ENCODE measurements at places on chromosomes 1 and 21.

DNA sequence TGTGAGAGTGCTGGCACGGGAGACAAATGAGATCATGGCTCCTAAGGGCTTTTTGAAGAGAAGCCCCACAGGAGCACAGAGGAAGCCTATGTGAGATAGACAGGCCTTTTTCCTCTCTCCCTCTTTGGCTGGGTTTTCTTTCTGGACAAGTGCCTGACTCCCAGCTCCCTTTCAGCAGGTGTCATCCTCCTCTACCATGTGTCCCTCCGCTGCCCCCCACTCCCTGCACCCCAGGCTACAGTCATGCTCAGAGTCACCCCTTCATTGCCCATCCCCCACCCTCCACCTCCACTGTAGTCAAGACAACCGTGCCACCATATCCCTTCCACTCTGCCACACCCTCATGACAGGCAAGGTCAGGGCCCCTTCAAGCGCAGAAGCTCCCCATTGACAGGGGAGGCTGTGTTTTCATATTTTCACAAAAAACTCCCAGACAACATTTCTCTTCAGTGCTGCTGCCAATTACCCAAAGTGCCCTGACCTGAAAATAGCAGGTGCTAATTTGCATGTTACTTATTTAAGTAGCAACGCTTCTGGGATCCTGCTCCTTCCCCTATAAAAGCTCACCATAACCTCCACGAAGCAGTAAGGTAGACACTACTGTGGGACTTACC lies 92.1 kb upstream of the IPO9 start:
- DNase-seq = no peak

DNA sequence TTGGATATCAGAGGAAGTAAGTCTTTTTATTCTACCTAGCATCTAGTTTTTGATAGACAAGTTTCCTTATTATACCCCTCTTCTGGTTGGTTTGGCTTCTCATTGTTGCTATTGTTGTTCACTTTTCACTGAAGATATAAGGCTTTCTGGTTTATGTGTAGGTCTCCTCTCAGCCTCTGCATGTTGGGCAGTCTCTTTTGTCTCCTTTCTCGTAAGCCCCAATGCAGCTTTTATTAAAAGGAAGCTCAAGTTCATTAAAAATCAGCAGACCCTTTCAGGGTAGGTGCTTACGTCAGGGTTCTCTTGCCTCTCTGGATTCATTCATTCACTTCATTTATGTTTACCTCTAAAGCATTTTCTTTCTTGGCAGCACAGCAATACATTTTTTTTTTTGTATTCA lies 4.8 kb upstream of the DHX9 start:
- no peak for DNase-seq

GRCh38 chr1:192443616-192444015 lies 126.8 kb downstream of the RGS21 start:
- DNase-seq = peak; percentile 17

GRCh38 chr21:45801989-45802388 lies 158.5 kb downstream of the PCBP3 start:
- no peak for DNase-seq

DNA sequence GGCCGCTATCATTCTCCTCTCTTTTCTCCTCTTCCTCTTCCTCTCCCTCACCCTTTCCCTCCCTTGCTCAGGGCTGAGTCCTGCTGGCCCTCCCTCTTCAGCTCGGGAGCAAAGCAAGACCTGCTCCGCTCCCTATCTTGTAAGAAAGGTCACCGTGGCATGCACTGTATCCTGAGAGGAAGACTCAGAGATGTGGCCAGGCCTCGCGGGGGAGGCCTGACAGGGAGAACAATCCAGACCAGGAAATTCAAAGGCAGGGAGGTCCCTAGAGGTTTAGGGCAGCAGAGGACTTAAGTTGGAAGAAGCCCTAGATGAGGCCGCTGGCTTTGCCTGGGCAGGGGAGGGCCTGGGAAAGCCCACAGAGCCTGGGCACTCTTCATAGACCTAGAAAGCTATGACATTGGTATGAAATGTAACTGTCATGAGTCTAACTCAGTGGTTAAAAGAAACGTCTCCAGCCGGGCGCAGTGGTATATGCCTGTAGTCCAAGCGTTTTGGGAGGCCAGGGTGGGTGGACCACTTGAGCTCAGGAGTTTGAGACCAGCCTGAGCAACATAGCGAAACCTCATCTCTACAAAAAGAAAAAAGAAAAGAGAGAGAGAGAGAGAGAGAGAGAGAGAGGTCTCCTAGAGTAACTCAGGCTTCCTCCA lies 14.6 kb upstream of the PTAFR start:
- no peak for DNase-seq

DNA sequence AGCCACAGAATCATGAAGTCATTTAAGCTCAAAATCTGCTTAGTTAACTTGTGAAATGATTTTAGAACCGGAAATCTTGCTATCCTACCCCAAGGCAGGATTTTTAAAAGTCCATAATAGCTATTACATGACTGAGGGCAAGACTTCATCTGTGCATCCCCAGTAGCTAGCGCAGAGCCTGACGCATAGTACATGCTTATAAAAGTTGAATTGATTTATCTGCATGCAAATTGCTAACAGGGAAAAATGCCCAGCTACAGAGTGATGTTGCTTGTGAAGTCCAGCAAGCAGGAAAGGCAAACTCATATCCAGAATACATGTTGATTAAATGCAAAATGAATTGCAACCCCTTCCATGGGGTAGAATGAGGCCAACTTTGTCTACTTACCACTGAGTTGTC lies 8.1 kb upstream of the MAP1LC3C start:
- no peak for DNase-seq

DNA sequence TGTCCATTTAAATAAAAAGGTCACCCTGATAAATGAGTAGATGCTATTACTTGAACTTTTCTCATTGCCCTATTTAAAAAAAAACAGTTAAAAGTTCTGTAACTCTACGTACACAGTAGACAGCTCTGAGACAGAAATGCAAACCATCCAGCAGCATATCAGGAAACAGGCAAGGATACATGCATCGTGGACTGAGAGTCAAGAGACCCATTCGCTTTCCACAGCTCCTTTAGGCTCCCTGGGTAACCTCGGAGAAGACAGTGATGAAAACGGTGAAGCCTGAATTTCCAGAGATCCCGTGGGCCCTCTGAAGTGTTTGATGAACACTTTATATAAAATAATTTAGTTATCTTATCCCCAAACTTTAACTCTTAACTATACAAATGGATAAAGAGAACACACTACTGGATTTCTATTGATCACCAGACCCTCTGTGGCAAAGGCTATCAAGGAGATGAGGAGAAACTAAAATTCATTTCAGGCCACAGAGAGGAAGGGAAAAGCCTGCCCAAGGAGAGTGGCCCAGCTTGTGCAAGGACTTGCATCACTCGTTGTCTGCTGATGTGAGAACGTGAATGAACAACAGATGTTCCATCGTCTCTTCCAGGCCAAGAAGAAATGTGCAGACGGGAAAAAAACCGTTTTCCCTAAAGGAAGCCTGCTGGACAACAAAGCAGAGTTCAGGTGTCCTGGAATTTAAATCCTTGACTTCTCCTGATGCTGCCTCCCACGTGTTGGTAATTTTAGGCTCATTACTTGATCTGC lies 131.0 kb downstream of the TGFBR3 start:
- peak; percentile 80 for DNase-seq

DNA sequence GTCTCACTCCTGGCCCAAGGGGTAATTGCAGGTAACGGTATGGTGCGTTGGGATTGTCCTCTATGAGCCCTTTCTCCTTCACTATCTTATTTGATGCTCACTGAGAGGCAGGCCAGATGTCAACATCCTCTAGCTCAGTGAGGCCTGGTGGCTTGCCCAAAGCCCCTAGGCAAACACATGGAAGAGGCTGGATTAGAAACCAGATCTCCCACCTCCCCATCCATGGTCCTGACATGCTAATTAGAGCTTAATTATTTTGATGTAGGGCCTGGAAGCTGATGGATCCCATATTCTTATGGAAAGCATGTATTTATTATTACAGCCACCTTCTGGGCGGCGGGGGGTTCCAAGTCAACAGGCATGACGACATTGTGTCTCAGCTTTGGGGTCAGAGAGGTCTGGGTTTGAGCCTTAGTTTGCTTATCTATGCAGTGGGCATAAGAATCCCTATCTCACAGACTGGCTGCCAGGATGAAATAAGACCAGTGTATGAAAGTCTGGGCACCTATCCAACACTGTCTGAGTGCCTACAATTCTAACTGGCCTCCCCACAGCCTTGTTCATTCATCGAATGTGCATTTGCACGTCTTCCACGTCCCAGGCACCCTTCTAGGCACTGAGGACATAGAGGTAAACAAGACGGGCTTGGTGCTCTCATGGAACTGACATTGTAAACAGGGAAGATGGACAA lies 6.2 kb downstream of the SMPDL3B start:
- no peak for DNase-seq

GRCh38 chr1:22776035-22776613 lies 65.5 kb downstream of the EPHB2 start:
- DNase-seq = no peak

GRCh38 chr1:107782217-107782845 lies 182.6 kb downstream of the VAV3 start:
- DNase-seq = peak; percentile 60

- DNase-seq = no peak
Measured at GRCh38 chr1:115877511-115877910, 36.6 kb upstream of the NHLH2 start.
